ENCODE measurements at places on chromosomes 12 and 14. TPM values are rescaled to one million over a fixed set of nuclear protein-coding genes. Genes with fewer than 3 reads are reported as not detected.
A peak's percentile ranks its signal among the peaks of the same experiment; 100 is the strongest.

DNA sequence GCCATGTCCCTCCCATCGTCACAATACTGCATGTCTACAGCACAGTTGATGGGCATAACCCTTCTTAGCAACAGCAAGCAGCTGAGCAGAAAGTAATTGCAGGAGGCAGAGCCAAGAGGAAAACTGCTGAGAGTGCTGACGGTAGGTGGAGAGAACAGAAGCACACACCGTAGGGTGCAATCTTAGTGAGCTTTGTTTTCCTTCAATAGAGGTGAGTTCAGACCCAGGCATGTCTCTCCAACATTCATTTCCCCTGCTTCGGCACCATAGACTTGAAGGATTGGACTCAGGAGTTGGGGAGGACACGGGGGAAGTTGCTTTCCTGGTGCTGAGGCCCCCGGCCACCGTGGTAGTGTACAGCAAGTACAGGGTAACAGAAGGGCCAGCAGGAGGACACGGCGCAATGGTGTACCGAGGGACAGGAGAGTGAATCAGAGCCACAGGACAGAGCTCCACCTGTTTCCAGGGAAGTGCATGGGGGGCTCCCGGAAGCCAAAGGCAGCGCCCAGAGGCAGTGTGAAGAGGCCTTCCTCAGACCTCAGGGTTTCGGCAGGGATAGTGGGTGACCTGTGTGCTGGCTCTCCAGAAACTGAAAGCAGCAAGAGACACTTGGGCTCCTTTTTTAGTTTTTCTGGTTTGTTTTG lies 36.3 kb upstream of the SINHCAF start:
- no peak for DNase-seq

PLEKHH1 gene
- 2.6 TPM for polyA plus RNA-seq

DNA sequence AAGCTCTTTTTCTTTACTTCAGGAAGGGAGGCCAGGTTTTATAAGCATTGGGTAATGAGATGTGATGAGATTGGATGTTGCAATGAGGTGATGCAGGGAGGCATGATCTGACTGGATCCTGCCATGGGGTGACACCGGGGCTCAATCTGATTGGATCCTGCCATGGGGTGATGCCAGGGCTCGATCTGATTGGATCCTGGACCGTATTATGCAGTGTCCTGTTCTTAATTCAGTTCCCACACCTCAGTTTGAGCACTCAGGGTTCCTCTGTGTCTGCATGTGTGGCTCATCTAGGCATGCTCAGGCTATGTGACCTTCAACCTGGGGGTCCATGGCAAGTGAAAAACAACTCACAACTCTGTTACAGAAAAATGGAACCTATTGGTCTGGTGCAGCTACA lies 166.4 kb downstream of the SLC15A4 start:
- DNase-seq: no peak

IL23A gene
- 1.6 TPM for polyA plus RNA-seq

ASPG gene
- 0.02 TPM for polyA plus RNA-seq

SLC35F4 gene
- polyA plus RNA-seq: not detected

GRCh38 chr12:43937947-43938346 lies 102.1 kb downstream of the TMEM117 start:
- DNase-seq: no peak

B4GALNT3 gene
- 8.4 TPM for polyA plus RNA-seq

GRCh38 chr12:21655591-21655990 lies 2.1 kb downstream of the LDHB start:
- DNase-seq: no peak

APOLD1 gene
- polyA plus RNA-seq: 0.36 TPM

- no peak for DNase-seq
Observed at GRCh38 chr12:119415714-119416113, 81.2 kb downstream of the CCDC60 start.

TMEM132C gene
- not detected for polyA plus RNA-seq

LRIG3 gene
- 30.9 TPM for polyA plus RNA-seq

ASCL1 gene
- polyA plus RNA-seq: not detected

DPF3 gene
- 1.1 TPM for polyA plus RNA-seq

RNASE7 gene
- polyA plus RNA-seq: 17.4 TPM

GRCh38 chr12:124994437-124994975 lies 1.1 kb downstream of the BRI3BP start:
- no peak for DNase-seq

GRCh38 chr12:51911788-51912711 lies 4.7 kb downstream of the ACVRL1 start:
- no peak for DNase-seq

DNA sequence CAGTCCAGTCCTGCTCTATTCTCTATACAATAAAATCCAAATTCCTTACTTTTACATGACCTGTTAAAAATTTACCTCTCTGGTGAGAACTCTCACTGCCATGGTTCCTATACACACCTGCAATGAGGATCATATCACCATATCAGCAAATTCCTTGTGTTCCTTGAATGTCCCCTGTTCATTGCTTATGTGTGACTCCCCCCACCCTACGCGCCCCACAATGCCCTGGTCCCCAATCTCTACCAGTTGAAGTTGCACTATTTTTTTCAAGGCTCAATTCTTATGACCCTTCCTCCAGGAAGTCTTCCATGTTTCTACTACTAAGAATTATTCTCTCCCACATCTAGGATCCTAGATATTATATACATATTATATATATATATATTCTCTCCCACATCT lies 82.2 kb upstream of the NEDD1 start:
- DNase-seq: no peak

GRCh38 chr12:24424889-24425600 lies 475.6 kb upstream of the SOX5 start:
- DNase-seq: no peak

DNA sequence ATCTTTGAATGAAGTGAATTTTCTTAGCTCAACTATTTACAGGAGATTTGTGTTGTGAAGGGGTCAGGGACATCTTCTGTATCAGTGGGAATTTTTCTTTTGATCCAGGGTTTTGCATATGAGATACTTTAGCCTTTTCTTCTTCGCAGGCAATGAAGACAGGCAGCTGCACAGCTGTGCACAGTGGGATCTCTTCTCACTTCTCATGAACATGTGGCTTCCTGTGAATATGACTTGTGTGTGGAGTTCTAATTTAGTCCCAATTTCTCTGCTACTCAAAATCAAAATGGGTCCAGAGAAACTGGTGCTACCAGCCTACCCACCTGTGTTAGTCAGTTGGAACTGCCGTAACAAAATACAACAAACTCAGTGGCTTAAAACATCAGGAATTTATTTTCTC lies 37.8 kb downstream of the ARF6 start:
- no peak for DNase-seq

- DNase-seq: peak; percentile 5
Observed at GRCh38 chr12:13573698-13574321, 377.3 kb downstream of the EMP1 start.

BBS10 gene
- polyA plus RNA-seq: 4.9 TPM

DNA sequence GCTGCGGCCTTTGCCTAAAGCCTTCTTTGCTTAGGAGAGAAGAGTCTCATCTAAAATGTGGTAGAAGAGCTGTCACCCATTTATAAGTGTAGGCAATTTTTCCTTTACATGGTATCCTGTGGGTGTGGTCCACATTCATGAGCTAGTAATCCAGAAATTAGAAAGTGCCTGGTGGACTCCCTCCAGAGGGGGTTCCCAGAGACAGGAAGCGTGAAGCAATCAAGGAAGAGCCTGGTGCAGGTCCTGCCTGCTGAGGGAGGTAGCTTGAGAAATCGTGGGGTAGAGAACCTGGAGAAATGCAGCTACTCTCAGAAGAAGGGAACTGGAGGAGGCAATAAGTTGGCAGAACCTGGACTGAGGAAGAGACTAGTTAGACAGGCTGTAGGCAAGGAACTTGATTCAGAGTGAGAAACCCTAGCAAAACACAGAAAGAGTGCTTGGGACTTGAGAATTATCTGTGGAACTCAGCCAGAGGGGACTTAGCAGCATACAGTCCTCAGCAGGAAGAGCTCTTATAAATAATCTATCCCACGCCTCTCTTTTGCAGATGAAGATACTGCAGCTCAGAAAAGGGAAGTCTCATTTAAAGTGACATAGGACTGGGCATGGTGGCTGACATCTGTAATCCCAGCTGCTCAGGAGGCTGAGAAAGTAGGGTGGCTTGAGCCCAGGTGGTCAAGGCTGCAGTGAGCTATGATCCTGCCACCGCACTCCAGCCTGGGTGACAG lies 182.4 kb upstream of the CCND2 start:
- no peak for DNase-seq

ENDOU gene
- polyA plus RNA-seq: 0.28 TPM

MYRFL gene
- 0.39 TPM for polyA plus RNA-seq

DNA sequence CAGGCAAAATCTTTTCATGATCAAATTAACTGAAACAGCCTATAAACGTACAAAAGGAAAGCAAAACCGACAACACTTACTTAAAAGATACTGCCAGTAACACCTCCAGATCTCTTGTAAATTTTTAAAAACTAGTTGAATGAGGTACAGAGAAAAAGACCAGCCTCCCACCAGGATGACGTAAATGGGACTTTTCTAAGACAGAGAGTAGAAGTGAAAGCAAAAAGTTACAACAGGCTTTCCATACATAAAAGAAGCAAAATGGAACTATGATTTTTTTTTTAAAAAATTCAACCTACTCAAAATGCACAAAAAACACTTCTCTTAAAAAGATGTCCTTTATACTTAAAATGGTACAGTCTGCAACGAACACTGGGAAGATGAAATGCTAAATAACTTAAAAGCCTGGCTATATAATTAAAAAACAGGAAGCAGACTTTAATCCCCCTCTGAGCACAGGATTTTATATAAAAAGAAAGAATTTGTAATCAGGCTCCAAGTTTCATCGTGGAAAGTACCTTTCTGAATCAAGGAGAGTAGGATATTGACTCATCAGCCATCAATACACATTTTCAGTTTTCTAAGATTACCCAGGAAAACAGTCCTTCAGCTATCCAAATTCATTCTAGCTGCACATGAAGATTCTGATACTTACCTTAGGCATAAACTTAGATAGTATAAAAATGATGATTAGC lies 14.2 kb upstream of the MYO1A start:
- DNase-seq: no peak

DNA sequence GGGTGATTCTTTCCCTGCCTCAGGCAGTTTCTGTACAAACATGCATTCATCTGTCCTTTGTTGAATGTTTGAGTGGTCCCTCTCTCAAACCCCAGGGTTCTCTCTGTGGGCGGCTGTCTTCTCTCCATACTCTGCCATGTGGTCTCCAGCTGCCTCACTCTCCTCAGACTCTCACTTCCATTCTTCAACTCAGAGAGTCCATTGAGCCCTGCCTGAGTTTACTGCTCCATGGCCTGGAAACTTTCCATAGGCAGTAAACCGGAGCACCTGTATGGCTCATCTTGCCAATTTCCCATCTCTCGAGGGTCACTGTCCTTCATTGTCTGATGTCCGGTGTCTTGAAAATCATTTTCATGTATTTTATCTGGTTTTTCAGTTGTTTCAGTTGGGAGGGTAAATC lies 11.3 kb downstream of the C14orf132 start:
- no peak for DNase-seq

GRCh38 chr12:48946943-48947342 lies 10.3 kb downstream of the ARF3 start:
- no peak for DNase-seq

GRCh38 chr12:3342051-3342450 lies 149.0 kb upstream of the PRMT8 start:
- no peak for DNase-seq

C3AR1 gene
- polyA plus RNA-seq: 0.57 TPM

DNA sequence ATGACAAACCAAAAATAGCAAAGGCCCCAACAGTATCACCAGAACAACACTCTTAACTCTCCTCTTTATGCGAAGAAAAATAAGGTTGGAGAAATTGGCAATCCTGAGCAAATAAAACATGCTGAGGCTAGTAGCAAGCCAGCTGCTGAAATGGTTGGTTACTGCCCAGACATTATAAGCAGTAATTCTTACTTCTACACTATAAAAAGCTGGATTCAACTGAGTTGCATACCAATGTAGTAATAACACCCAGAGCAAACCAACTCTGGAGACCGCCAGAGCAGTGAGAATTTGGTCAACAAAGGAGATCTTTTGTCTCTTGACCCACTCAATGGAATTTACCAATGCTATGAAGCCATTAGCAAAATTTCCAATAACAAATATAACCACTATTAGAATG lies 628 bp downstream of the TAS2R30 start:
- DNase-seq: no peak

PELI2 gene
- 0.01 TPM for polyA plus RNA-seq

Data from keratinocyte (primary cell).